ENCODE measurements at places on chromosomes 12 and 14.
A peak's percentile ranks its signal among the peaks of the same experiment; 100 is the strongest.

GRCh38 chr14:39426605-39427004 lies 5.6 kb downstream of the FBXO33 start:
- peak; percentile 62 for DNase-seq

GRCh38 chr12:93167841-93168492 lies 209.8 kb upstream of the NUDT4 start:
- DNase-seq: peak; percentile 38

GRCh38 chr12:97767347-97767746 lies 304.7 kb downstream of the RMST start:
- no peak for DNase-seq

DNA sequence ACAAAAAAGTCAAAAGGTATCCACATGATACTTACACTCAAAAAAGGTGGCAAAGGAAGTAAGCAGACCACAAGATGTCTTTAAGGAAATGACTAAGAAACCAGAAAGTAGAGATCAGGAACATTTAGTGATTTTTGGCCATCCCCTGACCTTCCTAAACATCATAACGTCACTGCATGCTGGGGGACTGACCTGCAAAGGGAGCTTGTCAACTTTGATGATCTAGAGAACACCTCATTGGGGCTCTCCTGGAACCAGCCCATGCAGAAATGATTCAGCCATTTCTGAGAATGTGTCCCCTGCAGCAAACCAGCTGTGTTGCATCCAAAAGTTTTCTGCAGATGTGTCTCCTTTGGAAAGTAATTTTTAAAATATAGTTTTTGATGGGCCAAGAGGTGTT lies 152.2 kb upstream of the RASSF8 start:
- no peak for DNase-seq

DNA sequence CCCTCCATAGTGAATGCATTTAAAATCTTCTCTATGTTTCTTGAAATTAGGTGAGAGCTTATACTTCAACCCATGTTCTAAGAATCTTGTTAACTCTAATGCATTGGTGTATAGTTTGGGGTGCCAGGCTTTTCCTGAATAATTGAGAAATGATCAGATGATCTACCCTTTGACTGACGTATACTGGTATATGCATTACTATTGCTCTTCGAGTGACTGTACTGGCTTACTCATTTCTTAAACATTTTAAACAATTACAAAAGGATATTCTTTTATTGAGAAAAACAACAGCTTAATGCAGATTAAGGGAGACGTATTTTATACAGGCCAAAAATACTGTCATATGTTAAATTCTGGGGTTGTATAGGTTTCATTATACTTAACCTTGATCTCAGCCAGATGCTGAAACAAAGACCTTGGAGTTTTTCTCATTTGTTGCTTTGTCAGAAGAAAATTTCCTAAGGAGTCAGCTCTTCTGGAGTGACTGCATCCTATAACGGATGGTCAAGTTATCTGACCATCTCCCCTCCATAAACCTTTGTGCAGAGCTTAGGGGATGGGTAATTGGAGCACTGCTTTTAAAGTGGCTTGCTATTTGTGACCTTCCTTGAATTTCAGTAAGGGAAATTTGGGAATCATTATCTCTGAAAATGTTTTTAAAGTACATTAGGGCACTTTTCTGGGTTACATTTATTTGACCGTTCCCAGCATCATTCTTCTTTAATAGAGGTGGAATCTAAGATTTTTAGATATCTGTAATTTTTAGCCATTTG lies 507.6 kb downstream of the PCNX1 start:
- DNase-seq: no peak
